ENCODE measurements at places on chromosomes 12 and 14. TPM values are rescaled to one million over a fixed set of nuclear protein-coding genes. Genes with fewer than 3 reads are reported as not detected.

GRCh38 chr12:104698871-104699270 lies 242.1 kb downstream of the CHST11 start:
- no peak for DNase-seq
- no peak overlapping the region for H3K27ac ChIP-seq
- H3K4me1 ChIP-seq = no peaks in the 10 kb centered on the region
- H3K4me3 ChIP-seq = no peak overlapping the region
- no peaks in the 10 kb centered on the region for H3K27me3 ChIP-seq

- no peak for DNase-seq
- H3K4me1 ChIP-seq = no peaks in the 10 kb centered on the region
- H3K27ac ChIP-seq = no peak overlapping the region
- H3K4me3 ChIP-seq = no peak overlapping the region
Observed at GRCh38 chr14:33894339-33894738, 56.5 kb downstream of the EGLN3 start.

GRCh38 chr14:81435391-81436295 lies 35.5 kb upstream of the STON2 start:
- H3K36me3 ChIP-seq = no peaks in the 10 kb centered on the region
- no peak for DNase-seq
- H3K27me3 ChIP-seq = peaks cover 11% of the 10 kb centered on the region
- no peaks in the 10 kb centered on the region for H3K4me1 ChIP-seq
- peak overlapping the region; percentile 71 for H3K4me3 ChIP-seq

GRCh38 chr12:15589328-15590032 lies 199.7 kb downstream of the EPS8 start:
- no peaks in the 10 kb centered on the region for H3K27me3 ChIP-seq
- H3K4me1 ChIP-seq = no peaks in the 10 kb centered on the region
- no peak overlapping the region for H3K4me3 ChIP-seq
- DNase-seq = no peak
- no peak overlapping the region for H3K27ac ChIP-seq
- H3K36me3 ChIP-seq = no peaks in the 10 kb centered on the region

Gene GLIPR1L1
- total RNA-seq = not detected

Gene KLHL28
- total RNA-seq = 9.9 TPM

DNA sequence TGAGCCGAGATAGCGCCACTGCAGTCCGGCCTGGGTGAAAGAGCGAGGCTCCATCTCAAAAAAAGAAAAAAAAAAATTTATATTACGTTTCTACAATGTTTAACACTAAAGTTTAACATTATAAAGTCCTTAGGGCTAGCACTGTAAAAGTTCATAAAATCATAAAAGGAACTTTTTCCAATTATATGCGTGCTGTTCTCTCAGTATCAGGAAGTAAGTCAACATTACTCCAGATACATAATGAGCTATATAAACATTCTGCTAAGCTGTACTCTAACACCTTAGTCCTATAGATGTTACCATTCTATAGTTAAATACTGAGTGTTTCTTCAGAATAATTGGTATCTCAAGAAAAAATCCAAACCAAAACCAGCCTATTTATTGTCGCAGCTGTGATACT lies 32.6 kb downstream of the SLC41A2 start:
- H3K27me3 ChIP-seq = no peaks in the 10 kb centered on the region
- H3K27ac ChIP-seq = no peak overlapping the region
- DNase-seq = no peak
- no peaks in the 10 kb centered on the region for H3K4me1 ChIP-seq
- H3K4me3 ChIP-seq = no peak overlapping the region
- no peaks in the 10 kb centered on the region for H3K36me3 ChIP-seq

Gene LRRK2
- total RNA-seq = 30.9 TPM

- H3K27me3 ChIP-seq = peaks cover 15% of the 10 kb centered on the region
- DNase-seq = no peak
- no peak overlapping the region for H3K4me3 ChIP-seq
- H3K4me1 ChIP-seq = no peaks in the 10 kb centered on the region
- no peak overlapping the region for H3K27ac ChIP-seq
- no peaks in the 10 kb centered on the region for H3K36me3 ChIP-seq
Observed at GRCh38 chr12:5097786-5098185, 54.1 kb downstream of the KCNA5 start.
